Activated naive CD4-positive, alpha-beta T cell treated with anti-CD3 and anti-CD28 coated beads for 36 hours (primary cell): ENCODE measurements at places on chromosomes 7 and 10.

DNA sequence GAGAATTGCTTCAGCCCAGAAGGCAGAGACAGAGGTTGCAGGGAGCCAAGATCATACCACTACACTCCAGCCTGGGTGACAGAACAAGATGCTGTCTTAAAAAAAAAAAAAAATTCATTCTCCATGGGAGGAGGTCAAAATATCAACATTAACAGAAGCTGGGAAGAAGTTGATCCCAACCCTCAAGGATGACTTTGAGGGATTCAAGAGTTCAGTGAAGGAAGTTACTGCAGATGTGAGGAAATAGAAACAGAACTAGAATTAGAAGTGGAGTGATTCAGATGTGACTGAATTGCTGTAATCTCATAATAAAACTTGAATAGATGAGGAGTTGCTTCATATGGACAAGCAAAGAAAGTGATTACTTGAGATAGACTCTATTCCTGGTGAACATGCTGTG, 19.7 kb upstream of the RPEL1 start:
- DNase-seq, result no peak

- DNase-seq, result no peak
Observed at GRCh38 chr7:142438923-142439515, 181.2 kb upstream of the PRSS58 start.

DNA sequence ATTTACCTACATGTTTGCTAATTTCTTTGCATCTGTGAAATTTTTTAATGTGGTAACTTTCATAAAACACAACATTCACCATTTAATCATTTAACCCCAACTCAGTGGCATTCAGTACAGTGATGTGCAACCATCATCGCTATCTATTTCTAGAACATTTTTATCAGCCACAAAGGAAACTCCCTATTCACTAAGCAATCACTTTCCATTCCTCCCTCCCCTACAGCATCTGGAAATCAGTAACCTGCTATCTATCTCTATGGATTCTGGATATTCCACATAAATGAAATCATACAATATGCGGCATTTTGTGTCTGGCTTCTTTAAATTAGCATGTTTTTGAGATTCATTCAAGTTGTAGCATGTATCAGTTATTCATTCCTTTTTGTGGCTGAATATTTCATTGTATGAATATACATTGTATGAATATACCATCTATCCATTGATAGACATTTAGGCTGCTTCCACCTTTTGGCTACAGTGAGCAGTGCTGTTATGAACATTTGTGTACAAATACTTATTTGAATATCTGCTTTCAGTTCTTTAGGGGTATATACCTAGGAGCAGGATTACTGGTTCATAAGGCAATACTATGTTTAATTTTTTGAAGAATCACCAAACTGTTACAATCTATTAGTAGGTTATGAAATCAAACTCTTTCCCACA, 19.4 kb upstream of the BPGM start:
- DNase-seq, result no peak

DNA sequence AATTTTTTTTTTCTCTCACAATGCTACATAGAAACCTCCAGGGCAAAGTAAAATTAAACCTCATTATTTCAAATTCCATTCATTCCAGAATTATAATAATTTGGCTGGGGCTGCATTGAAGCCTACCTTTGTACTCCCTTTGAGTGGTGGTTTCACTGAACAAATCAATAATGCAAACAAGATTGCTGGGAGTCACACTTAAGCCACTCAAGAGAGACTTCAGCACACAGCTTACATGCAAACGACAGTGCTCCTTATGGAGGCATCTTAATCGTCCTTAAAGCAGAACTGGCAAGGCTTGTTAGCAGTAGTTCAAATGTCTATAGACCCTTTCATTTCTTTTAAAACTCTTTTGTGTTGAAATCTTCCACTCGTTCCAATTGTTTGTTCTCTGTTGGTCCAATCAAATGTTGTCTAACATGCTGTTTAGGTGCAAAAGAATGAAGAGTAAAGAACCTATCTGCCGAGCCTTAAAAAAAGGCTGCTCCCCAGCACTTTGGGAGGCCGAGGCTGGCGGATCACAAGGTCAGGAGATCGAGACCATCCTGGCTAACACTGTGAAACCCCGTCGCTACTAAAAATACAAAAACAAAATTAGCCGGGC, 294.9 kb downstream of the FGFR2 start:
- DNase-seq, result no peak

DNA sequence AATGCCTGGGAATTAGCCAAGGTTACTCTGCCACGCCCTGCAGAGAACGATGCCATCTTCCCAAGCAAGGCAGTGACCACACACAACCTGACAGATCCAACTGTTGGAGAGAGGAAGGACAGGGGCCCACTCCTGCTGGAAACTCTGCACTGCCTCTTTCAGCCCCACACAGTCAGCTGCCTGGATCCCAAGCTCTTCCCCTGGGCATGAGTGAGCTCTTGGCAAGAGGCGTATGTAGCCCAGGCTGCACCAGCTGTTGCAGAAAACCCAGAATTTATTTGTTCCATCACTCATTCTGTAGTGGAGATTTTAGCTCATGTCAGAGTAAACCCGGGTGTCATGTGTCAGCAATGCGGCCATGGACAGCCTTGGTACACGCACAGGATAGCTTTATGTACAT, 135.1 kb upstream of the TRIM24 start:
- DNase-seq, result no peak

DNA sequence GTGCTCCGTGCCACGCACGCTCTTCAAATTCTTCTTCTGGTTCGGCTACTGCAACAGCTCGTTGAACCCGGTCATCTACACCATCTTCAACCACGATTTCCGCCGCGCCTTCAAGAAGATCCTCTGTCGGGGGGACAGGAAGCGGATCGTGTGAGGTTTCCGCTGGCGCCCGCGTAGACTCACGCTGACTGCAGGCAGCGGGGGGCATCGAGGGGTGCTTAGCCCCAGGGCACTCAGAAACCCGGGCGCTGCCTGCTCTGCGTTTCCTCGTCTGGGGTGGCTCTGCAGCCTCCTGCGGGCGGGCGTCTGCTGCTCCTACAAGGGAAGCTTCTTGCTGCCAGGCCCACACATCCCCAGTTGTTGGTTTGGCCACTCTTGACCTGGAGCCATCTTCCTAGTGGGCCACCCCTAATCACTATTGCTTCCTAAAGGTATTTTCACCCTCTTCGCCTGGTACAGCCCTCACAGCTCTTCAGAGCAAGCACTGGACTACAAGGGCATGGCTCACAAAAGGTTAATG, 2.5 kb downstream of the ADRA2A start:
- DNase-seq, result no peak

DNA sequence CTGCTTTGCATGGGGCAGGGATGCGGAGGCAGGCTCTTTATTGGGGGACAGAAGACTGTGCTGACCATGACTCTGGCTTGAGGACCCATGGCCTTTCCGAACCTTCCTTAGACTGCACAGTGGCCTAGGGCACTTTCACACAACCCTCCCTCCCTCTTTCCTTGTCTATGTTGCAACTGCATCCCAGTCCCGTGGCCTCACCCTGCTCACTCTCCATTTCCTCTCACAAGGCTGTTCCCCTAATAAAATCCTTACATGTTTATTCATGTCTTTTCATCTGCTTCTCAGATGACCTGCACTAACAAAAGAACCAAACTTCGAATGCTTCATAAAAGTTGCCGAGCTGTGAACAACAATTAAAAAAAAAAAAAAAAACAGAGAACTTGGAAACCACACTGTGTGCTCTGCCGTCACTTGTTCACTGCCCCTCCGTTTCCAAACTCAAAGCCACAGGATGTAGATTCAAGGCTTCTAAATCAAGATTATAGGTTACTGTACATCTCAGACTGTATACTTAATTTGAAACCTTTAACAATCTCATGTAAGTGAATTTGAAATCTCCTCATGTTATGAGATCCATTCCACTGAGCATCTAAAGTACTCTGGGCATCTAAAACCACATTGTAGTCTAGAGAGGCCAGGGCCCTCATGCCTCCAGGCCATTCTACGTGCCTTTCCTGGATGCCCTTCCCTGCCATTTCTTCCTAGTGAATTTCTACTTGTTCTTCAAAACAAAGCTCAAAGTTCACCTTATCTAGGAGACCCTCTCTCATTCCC, 265.9 kb downstream of the SNX13 start:
- DNase-seq, result no peak

DNA sequence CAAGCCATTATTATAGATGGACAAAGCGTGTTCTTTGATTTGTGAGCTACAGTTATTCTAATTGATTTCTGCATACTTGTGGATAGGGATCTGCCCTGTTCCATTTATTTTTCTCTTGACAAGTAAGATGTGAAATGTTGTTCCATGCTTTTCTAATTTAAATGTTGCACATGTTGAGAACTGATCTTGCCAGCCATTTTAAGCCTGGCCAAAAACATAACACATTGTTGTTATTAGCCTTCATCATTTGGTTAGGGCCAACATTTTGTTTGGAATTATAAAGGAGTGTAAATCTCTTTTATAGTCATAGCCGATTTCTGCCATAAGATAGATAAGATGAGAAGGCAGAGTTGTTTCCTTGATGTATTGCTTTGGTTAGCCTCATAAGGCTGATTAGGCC, 117.0 kb downstream of the WNT2 start:
- no peak for DNase-seq

GRCh38 chr10:101388676-101389276, 34.8 kb downstream of the BTRC start:
- DNase-seq, result no peak
